Effector CD4-positive, alpha-beta T cell (primary cell): ENCODE measurements at places on chromosomes 6 and 20.

GRCh38 chr20:51985013-51985415, 182.7 kb upstream of the SALL4 start:
- DNase-seq: no peak

GRCh38 chr20:35327074-35327976, 35.1 kb upstream of the FAM83C start:
- no peak for DNase-seq

GRCh38 chr6:71414486-71414885, 125.9 kb downstream of the OGFRL1 start:
- no peak for DNase-seq

GRCh38 chr6:15697895-15698294, 35.1 kb upstream of the DTNBP1 start:
- no peak for DNase-seq

- no peak for DNase-seq
These were observed 1.0 kb upstream of the VGLL2 start for GRCh38 chr6:117264369-117264691.
